ENCODE measurements at places on chromosomes 4 and X.

- DNase-seq, result no peak
Measured at GRCh38 chr4:2881431-2881830, 37.8 kb downstream of the ADD1 start.

GRCh38 chrX:100913111-100913510 is 15.6 kb downstream of the XKRX start:
- no peak for DNase-seq

DNA sequence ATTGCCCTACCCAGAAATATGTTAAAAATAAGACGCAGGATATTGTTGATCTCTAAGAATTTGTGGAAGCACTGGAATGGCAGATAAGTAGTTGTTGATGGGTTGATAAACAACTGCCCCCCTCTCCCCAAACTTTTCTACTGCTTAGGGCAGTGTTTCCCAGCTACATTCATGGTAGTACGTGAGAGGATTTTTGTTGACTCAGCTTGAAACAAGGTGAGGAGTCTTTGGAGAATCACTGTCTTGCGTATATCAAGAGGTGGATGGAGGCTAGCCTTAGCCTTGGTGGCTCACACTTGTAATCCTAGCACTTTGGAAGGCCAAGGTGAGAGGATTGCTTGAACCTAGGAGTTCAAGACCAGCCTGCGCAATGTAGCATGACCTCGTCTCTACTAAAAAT is 5.7 kb downstream of the ENOPH1 start:
- DNase-seq, result no peak

DNA sequence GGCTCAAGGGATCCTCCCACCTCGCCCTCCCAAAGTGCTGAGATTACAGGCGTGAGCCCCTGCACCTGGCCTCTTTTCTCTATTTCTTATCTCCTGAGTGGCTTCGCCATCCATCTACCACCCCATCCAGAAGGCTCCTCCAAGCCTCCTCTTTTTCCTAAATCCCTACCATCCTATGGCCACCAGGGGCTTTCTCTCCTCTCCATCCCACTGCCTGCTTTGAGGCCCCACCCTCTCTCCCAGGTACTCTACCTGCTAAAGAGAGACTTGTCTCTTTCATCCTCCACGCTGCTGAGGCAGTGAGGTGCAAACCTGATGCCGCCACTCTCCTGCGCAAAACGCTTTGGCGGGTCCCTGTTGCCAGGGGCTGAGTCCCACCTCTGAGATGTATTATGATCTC is 7.0 kb downstream of the RS1 start:
- DNase-seq, result no peak

- DNase-seq, result no peak
Measured at GRCh38 chr4:38688676-38689355, 24.8 kb downstream of the KLF3 start.

- DNase-seq, result no peak
Measured at GRCh38 chr4:26985873-26986272, 125.2 kb downstream of the STIM2 start.

- DNase-seq, result no peak
Measured at GRCh38 chr4:110808351-110808878, 185.5 kb upstream of the PITX2 start.

DNA sequence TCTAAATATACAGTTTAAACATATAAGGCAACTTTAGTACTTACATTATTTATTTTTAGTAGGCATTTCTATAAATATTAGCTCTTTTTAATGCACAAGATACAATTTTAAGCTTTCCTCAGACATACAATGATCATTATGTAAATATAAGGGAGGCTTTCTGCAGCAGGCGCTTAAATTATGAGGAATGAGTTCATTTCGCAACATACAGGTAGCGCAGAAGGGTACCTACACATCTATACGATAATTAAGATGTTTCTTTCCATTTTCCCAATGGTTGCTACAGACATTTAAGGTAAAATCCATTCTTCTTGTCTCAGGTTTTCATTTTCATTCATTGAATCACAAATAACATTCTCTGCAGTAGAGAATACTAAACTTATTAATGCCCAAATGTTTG is 1.2 kb downstream of the AASDH start:
- no peak for DNase-seq

- no peak for DNase-seq
Measured at GRCh38 chr4:169399976-169400767, 129.4 kb upstream of the SH3RF1 start.

DNA sequence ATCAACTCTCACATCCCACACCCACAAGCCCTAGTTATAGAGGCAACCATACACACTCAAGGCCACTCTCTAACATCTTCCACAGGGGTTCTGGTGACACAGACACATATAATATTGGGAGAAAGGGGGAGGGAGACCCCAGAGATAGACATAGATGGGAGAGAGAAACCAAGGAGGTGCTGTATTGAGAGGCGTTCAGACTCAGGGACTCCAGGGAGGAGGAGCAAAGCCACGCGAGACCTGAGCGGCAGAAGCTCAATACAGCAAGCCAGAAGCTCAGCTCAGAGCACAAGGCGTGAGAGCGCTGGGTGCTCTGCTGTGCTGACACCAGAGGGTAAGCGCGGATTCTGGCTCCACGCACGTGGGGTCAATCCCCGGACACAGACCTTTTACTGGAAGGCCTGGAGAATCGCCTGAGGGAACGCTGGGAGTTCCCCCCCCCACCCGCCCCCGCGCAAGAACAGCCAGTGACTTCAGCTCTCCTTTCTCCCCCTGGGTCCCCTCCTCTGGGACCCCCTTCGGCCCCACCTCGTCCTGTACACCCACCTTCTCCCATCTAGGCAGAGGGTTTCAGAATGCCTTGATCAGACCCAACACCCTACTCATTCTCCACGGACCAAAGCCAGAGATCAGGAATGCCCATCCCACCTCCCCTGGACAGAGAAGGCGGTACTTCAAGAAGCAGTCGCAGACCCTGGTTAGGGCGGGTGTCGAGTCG is 8.7 kb downstream of the MSX1 start:
- peak; percentile 43 for DNase-seq

DNA sequence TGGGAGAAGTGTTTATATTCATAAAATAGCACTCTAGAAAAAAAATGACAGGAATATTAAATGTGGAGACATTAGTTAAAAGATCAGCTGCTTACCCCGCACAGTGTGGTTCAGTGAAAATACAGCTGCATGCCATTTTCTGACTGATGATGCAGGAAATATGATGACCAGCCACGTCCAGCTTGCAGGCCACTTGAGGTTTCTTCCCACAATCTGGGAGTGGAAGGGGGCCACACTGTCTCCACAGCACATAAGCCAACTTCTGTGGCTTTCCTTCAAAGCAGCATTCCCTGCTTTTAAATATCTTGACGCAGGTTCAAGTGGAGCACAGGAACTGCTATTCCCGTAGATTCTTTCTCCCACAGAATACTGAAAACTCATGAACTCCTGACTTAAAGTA is 173.4 kb upstream of the GALNT7 start:
- no peak for DNase-seq

DNA sequence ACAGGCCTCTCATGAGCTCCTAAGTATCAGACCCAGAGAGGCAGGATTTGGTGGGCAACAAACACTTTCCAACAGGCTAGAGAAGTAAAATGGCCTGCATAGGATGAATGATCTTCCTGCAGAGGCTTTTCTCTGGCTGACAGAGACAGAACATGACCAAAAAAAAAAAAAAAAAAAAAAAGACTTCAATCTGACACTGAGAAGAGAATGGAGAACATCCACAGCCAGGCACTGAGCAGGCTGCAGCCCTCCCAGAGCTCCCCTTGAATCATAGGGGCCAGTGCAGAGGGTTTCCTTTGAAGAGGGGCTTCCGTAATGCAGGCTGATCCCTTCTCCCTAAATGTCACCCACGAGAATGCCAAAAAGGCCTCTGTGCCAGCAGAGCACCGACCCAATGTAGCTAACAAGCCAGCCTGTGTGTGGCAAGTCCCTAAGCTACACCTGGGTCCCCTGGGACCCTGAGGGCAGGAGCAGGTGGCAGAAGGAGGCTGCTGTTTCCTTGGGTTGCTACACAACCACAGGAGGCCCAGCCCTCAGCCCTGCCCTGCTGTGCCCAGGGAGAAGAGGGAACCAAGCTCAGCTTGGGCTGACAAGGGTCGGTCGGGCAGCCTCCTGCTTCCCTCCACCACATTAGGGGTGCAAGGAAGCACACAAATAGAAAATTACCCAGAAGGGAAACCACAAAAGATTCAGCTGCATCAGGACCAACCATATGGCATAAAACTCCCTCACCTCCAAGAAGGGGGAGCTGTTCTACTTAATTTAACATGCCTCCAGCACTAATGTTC is 55.6 kb downstream of the MAP7D2 start:
- DNase-seq, result no peak

DNA sequence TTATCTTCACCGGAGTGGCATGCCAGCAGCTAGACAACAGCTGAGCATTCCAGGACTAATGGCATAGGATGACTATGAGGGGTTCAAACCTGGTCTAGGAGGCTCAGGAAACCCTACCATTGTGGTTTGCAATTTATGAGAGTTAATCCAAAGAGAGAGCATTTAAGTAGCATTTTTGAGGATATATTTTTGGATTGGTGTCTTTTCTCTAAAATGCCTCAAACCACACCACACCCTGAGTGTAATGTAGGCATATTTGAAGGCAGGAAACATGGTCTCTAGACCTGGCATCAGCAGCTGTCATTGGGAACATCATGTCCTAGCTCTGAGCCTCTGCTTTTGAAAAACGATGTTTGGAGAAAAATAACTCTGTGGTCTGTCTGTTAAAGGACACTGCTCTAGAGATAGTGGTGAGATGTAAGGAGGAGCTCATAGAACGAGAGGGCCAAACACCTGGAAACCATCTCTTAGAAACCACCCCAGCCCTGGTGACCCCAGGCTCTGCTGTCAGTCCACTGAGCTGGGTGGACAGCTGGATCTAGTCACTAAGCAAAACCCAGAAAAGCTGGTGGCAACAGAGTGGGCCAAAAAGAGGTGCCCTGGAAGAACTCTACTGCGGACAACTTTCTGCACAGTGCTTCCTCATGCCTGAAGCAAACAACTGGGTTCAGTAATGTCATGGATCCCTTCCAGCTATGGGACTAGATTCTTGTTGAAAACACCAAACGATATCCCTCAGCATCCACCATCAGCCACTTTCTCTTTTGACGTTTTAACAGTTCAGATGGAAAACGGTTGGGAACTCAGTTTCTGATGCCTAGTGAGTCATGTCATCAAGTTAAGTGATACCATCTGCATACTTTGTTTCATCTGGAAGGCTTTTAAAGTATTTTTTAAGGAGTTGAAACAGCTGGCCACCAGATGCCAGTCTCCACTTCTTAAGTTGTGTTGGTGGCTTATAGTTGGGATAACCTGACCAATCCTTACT is 100.2 kb upstream of the C1QTNF7 start:
- no peak for DNase-seq

GRCh38 chr4:80521438-80521837 is 185.9 kb downstream of the CFAP299 start:
- DNase-seq, result no peak

DNA sequence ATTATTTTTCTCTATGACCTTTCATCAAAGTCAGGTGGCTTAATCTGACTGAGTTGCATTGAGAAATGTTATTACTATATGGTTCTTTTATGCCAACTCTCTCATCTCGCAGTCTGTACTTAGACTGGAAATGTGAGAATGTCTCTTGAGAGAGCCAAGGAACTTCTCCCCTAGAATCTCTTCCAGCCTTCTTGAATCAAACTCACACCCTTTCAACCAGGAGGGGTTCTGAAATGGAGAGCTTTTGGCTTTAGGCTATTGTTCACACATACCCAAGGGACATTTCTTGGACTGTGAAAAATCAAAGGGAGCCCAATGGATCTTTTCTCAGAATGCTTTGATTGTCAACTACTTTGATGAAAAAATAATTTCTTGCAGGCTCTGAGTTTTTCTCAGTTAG is 5.1 kb downstream of the PLP1 start:
- no peak for DNase-seq

GRCh38 chr4:158758142-158758541 is 10.7 kb upstream of the FNIP2 start:
- no peak for DNase-seq

DNA sequence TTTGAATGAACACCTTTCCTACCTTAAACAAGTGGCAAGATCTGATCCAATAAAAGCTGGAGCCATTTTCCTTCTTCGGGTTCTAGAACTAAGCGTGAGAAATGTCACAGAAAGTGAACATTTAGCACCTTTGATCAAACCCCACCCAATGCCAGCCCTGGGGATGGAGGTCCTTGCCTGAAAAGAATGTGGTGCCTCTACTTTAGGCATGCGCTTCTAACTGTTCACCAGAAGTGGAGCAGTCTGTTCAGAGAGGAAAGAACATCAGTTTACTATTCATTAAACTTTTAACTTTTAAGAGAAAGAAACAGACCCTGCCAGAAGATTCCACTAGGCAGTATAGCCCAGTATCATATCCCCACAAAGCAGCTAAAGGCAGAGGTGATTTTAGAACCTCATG is 75.9 kb downstream of the INTS12 start:
- DNase-seq, result no peak

- DNase-seq, result no peak
Measured at GRCh38 chr4:181770971-181771370, 472.2 kb upstream of the TENM3 start.

Measured in right forelimb (tissue), 1 donor.